WTC11 (cell line): ENCODE measurements at places on chromosomes 2 and 18. TPM values are rescaled to one million over a fixed set of nuclear protein-coding genes. Genes with fewer than 3 reads are reported as not detected.

DNA sequence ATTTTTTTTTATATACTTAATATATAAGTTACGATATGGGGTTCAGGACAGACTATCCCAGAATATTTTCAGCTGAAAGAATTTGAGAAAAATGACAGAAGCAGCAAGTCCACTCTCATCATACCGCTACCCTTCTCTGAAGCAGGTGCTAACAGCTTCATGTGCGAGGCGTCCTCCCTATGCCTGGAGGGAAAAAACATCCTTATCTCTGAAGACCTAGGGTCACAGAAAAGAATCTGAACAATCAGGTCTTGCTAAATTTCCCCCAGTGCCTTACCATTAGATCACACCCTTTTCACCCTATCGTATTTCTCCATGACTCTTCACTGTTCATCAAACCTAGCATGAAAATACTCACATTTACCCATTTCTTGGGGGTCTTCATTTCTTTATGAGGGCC lies 51.9 kb upstream of the CREB1 start:
- DNase-seq: no peak

DNA sequence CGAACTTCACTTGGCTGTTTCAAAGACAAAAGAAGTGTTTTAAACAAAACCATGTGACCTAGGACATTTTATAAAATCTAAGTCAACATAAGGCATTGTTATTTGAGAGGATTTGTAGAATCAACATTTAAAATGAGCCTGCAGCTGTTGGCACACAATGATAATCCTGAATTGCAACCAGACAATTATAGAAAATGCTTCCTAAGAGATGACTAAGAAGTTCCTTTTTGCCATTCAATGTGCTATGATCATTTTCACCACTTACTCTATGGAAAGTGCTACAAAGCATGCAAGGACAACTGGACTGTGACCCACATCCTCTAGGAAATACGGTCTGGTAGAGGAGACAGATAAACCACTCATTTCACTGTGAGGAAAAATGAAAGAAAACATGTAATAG lies 246.4 kb downstream of the CDH20 start:
- no peak for DNase-seq

DNA sequence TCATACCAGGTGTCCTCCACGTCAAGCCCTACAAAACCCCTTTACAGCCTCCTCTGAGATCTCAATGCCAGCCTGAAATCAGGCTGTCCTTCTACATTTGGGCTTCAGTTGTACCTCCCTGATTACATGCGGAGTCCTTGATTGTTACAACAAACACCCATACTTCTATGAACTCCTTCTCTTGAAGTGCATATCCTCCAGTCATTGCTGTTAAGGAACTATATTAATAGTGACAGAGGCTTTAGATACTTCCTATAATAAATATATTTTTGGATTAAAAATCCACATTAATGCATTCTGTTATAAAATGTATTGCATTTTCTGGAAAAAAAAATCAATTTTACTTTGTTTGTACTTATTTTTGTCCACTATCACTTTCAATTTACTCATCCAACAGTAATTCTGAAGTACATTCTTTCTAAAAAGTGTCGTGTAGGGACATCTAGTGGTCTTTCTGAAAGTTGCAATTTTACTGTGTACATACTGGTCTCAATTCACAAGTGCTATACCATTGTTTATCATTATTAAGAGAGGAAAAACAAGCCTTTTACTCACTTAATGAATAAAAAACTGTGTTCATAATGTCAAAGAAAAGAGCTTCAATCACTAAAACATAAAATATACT lies 316.4 kb downstream of the DSEL start:
- no peak for DNase-seq

DNA sequence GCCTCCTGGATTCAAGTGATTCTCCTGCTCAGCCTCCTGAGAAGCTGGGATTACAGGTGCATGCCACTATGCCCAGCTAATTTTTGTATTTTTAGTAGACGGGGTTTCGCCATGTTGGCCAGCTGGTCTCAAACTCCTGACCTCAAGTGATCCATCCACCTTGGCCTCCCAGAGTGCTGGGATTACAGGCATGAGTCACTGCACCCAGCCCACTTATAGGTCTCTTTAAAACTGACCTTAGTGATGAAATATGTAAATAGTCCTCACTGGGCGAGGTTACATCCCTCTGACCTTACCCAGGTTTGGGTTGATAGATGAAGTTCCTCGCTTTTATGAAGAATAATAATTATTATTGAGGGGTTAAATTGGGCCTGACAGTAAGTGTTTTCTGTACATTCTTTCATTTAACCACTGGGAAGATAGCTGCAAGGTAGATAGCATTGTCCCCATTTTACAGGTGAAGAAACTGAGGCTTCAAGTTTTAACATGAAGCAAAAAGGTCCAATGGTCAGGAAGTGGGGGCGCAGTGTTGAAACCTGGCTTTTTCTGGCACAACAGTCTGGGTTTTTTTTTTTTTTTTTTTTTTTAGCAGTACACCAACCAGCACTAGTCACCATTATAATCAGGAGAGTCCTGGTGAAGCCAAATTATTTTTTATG lies 174.8 kb upstream of the EPAS1 start:
- DNase-seq: no peak

PSMG2 gene
- total RNA-seq: 78.8 to 80.8 TPM (median 78.9 TPM) in 3 replicates

- no peak for DNase-seq
These were observed 49.4 kb downstream of the NBAS start for GRCh38 chr2:15511686-15512085.

GPC1 gene
- 37.2 to 41.5 TPM (median 40.4 TPM) in 3 replicates for total RNA-seq

FARSB gene
- 26.8 to 31.0 TPM (median 27.2 TPM) in 3 replicates for total RNA-seq
